ENCODE measurements at places on chromosomes 3 and 15. TPM values are rescaled to one million over a fixed set of nuclear protein-coding genes. Genes with fewer than 3 reads are reported as not detected.

SAMD7 gene
- total RNA-seq, result not detected

AADACL2 gene
- total RNA-seq, result not detected

PIGZ gene
- total RNA-seq, result 1.6 TPM

CPN2 gene
- total RNA-seq, result not detected

CLDN18 gene
- not detected for total RNA-seq

BFSP2 gene
- not detected for total RNA-seq

CCR2 gene
- total RNA-seq, result not detected

TLR9 gene
- not detected for total RNA-seq

NMNAT3 gene
- 1.2 TPM for total RNA-seq

IL12A gene
- 1.4 TPM for total RNA-seq

ADAM10 gene
- total RNA-seq, result 147 TPM

GOLGA8T gene
- 1.6 TPM for total RNA-seq

MAGEL2 gene
- total RNA-seq, result not detected

MAP6D1 gene
- 4.7 TPM for total RNA-seq

DUOX1 gene
- total RNA-seq, result not detected

NOX5 gene
- total RNA-seq, result 0.24 TPM

BSN gene
- 0.16 TPM for total RNA-seq

FAM81A gene
- 10.1 TPM for total RNA-seq

LRRC58 gene
- 13.7 TPM for total RNA-seq

ADAMTSL3 gene
- 0.34 TPM for total RNA-seq

SEMA6D gene
- not detected for total RNA-seq

ADAMTS7 gene
- total RNA-seq, result 8.5 TPM

KCNMB2 gene
- not detected for total RNA-seq

ADAMTS9 gene
- 0.63 TPM for total RNA-seq

DLEC1 gene
- total RNA-seq, result 0.09 TPM

ESYT3 gene
- total RNA-seq, result 0.37 TPM

GXYLT2 gene
- total RNA-seq, result 1.6 TPM

TGM4 gene
- total RNA-seq, result 0.23 TPM

PAQR5 gene
- 93.4 TPM for total RNA-seq

RNU6-1 gene
- not detected for total RNA-seq

MUC20 gene
- total RNA-seq, result 0.42 TPM

SEMA3B gene
- total RNA-seq, result 5.2 TPM

HIGD2B gene
- not detected for total RNA-seq

RBP2 gene
- total RNA-seq, result not detected

NUP210 gene
- 42.8 TPM for total RNA-seq

TNNC1 gene
- total RNA-seq, result 0.86 TPM

CIP2A gene
- total RNA-seq, result 16.6 TPM

CD96 gene
- not detected for total RNA-seq

CGNL1 gene
- total RNA-seq, result 0.55 TPM

UBR1 gene
- 3.7 TPM for total RNA-seq

PLA2G4E gene
- not detected for total RNA-seq

PRSS50 gene
- total RNA-seq, result not detected

ENTPD3 gene
- 0.03 TPM for total RNA-seq

PRR20G gene
- 2.8 TPM for total RNA-seq

SEMA5B gene
- total RNA-seq, result 0.31 TPM
